ENCODE measurements at places on chromosomes 16 and 17.

- no peak for DNase-seq
Measured at GRCh38 chr16:106623-107324, 28.7 kb downstream of the MPG start.

GRCh38 chr16:23146877-23147601 lies 2.2 kb downstream of the USP31 start:
- DNase-seq: no peak

DNA sequence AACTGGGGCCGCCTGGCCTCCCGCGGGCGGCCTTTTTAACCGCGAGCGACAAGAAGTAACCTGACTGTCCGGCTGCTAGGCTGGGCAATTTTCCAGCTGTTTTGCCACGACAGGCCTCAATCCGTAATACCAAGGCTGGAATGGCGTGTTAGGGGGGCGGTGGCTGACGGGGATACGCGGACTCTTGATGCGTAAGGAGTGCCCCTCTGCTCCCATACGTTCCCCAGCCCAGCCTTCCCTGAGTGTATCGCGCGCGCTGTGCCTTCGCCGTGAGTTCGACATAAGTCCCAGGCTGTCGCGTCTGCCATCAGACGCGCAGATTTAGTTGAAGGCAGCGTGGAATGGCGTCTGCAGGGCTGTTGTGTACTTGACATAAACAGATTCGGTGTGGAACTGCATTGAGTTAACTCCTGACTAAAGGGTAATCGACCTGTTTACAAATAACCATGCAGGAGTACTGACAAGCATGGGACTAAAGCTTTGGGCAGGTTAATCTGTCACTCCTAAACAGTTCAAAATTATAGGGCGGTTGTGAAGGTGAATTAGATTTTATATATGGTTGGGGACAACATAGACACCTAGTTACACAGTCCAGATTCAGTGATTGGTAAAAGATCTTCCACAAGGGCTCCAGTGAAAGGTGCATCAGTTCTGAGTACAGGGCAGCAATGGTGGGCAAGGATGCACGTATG lies 16.6 kb upstream of the ERN1 start:
- peak; percentile 23 for DNase-seq

- no peak for DNase-seq
Measured at GRCh38 chr16:4882000-4882632, 34.8 kb downstream of the UBN1 start.

GRCh38 chr17:40956401-40957254 lies 10.1 kb downstream of the KRT39 start:
- no peak for DNase-seq

DNA sequence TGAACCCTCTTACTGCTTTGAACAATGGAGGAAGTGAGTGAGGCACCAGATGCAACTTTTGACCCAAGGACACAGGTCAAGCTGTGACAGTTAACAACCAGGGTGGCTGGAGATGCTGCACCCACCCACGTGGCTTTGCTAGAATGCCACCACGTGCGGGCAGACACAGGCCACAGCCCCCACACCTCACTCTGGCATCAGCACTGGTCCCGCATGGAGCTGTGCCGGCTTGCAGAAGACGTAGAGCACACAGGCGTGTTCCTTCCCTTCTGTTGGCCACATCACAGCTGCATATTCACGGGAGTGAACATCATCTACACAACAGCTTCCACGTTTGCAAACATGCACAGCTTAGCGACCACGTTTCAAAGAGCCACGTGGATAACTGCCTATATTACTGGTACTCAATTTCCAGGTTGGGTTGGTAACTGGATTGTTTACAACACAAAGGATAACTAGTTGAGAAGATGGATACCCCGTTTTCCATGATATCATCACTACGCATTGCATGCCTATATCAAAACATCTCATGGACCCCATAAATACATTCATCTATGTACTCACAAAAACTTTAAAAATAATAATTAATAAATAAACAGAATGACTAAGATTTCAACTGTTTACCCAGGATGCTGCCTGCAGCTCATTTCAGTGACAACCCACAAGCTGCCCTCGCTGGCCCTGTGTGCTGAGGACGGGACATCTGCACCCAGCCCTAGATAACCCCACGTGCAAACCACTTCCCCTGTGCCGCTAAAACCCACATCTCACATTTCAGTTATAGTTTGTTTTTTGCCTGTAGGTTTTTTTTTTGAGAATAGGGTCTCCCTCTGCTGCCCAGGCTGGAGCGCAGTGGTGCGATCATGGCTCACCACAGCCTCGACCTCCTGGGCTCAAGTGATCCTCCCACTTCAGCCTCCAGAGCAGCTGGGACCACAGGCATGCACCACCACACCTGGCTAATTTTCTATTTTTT lies 132.0 kb downstream of the ANKRD11 start:
- DNase-seq: peak; percentile 22

DNA sequence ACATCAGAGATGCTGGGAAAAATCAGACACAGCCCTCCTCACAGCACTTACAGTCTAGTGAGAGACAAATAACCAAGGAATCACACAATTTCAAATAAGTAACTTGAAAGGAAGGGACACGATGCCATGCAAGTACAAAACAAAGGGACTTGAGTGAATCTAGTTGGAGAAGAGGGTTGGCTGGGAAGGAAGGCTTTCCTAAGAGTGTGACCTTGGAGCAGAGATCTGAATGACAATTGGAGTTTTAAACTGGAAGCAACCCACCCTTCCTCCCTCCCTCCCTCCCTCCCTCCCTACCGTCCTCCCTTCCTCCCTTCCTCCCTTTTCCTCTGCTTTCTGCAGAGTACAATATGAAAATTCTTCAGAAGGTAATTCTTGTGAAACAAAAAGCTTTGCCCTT lies 31.1 kb downstream of the ADAMTS18 start:
- no peak for DNase-seq

DNA sequence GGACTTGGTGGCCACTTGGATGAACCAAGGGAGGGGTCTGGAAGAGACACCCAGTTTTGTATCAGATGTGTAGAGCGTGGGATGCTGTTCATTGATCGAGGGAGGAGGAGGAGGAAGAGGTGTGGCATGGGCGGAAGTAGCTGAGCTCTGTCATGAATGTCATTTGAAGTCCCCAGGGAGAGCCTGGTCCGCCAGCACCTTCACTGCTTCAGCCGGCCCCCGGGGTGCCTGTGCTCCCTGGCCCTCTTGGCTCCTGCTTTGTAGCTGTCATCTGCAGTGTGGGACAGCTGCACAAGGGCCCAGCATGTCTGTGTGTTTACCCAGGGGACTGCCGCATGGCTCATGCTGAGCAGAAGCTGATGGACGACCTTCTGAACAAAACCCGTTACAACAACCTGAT lies 75.4 kb upstream of the RBL2 start:
- no peak for DNase-seq

DNA sequence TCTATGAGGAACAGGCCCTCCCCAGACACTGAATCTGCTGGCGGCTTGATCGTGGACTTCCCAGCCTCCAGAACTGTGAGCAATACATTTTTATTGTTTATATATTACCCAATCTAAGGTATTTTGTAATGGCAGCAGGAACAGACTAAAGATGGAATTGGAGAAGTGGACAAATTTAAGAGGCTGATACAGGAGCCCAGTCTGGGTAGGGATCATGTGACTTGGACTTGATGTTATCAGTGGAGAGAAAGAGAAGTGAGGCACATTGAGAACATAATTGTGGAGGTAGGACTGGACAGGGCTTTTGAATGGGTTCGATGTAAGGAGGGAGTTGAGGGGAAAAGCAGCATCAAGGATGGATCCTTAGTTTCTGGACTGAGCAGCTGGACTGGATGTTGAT lies 93.8 kb downstream of the USP31 start:
- DNase-seq: no peak

DNA sequence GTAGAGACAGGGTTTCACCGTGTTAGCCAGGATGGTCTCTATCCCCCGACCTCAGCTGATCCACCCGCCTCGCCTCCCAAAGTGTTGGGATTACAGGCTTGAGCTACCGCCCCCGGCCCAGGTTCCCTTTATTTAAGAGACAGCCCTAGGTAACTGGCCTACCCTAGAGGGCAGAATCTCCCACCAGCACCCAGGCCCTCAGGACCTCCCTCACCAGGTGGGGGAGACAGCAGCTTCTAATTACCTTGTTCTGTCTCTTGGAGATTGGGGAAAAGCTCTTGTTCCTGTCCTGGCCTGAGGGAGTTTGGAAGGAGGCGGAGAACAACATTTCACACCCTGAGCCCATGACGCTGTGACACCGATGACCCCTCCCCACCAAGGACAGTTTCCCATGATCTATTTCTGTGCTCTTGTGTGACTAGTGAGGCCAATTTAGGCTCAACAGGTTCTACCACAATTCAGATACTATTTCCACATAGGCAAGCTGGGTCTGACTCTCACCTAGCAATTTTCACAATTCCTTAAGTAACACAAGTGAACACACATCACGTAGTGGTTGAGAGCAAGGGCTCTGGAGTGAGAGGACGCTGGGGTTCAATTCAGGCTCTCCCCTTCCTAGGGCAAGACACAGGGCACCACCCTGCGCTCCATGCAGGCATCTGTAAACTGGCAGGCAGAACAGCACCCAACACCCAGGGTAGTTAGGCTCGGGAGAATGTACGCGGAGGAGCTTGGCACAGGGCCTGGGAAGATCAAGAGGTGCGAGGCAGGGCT lies 20.4 kb downstream of the HDAC5 start:
- no peak for DNase-seq

DNA sequence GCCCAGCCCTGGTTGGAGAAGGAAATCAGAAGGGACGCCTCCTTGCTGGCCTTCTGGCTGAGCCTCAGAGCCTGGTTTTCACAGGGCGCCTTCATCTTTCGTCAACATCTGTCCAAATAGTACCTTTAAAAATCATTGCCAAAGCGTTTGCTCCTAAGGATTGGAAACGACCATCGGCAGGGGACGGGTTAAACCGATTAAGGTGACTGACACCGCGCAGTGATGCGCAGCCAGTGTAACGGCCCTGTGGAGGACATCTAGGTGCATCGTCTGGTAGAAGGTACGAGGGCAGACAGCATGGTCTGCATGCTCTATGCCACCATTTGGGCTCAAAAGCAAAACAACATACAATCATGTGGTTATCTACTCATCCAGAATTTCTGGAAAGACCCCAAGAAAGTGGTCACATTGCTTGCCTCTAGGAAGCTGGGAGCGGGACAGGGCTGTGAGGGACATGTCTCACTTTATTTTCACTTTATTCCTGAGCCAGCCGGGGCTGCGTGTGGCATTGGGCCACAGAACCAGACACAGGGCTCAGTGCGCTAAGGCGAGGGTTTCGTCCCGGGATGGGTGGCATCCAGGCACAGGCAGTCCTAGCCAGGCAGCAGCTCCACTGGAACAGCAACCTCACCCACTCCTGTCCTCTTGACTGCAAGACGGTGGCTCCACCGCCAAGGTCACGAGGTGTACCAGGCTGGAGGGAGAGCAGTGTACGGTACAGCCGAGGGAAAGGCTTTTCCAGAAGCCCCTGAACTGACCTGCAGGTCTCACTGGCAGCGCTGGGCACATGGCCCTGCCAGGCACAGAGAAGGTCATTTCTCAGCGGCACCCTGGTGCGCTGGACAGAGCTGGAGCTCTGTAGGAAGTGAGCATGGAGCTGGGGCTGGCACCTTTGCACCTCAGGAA lies 40.9 kb upstream of the JPH3 start:
- DNase-seq: no peak

- no peak for DNase-seq
Measured at GRCh38 chr17:2462481-2462880, 49.2 kb downstream of the METTL16 start.

GRCh38 chr16:9895817-9896216 lies 286.4 kb downstream of the GRIN2A start:
- no peak for DNase-seq

DNA sequence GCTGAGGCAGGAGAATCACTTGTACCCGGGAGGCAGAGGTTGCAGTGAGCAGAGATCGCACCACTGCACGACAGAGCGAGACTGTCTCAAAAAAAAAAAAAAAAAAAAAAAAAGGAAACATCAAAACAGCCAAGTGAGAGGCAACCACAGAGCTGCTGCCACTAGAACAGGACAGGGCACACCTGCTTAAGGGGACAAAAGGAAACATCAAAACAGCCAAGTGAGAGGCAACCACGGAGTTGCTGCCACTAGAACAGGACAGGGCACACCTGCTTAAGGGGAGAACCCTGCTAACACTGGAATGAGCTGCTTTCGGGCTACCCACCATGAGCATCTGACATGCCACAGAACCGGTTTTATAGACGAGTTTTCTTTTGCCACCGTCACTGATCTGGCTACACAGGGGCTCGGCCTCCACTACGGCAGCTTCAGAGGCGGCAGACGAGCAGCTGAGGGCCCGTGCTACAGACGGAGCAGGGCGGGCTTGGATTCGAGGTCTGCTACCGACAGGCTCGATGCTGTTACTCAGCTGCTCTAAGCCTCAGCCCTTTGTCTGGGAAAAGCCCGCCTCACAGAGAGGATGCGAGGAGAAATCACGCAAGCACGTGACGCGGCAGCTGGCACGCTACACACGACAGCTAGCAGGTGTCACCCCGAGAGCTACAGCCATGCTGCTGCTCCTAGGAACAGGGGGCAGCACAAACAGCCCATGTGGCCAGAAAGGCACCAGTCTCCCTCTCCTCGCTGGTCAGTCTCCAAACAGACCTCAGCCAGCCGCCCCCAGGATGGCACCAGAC lies 2.0 kb downstream of the P4HB start:
- no peak for DNase-seq

- no peak for DNase-seq
Measured at GRCh38 chr17:12590417-12590816, 75.3 kb upstream of the MYOCD start.

DNA sequence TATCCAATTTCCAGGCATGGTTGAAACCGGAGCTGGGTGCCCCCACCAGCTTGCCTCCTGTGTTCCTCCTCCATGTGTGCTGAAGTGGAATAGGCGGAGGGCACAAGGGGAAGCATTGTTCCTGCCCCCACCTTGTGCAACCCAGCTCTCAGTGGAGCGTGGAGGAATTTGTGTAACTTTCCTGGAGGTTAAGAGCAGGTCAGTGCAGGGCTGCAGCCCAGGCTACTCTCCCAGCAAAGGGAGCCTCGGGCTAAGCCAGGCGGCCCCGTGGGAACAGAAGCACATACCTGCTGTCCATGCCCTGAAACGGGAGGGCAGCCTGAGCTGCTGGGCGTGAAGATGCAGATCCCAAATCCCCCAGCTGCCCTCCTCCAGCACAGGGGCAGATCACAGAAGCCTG lies 158.8 kb upstream of the LHX1 start:
- no peak for DNase-seq

DNA sequence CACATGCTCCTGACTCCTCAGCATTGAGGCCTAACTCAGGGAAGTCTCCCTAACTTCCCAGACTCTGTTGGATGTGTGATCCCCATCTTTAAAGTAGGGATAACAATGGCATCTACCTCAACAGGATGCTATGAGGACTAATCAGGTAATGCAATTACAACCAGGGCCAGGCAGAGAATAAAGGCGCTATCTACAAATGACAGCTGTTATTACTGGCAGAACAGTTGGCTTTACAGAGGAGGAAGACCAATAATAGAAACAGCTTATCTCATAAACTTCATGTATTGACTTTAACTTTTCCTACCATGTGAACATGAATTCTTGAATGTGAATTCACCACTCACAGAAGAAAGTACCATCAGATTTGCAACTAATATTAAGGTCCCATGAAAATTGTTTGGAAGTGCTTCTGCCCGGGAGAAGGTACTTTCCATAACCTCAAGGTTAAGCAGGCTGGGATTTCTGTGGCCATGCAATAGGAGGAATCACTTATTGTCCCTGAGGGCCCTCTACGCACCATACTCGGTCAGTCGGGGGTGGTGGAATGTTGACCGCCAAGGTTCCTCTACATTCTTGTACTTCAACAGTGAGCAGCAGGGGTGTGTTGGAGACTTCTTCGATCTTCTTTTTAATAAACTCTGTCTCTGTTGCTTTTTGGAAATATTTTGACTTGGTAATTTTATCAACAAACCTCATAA lies 22.6 kb upstream of the ERN1 start:
- no peak for DNase-seq
